CD8-positive, alpha-beta memory T cell (primary cell): ENCODE measurements at places on chromosomes 5 and 9. TPM values are rescaled to one million over a fixed set of nuclear protein-coding genes. Genes with fewer than 3 reads are reported as not detected.

Gene CCL21
- not detected for total RNA-seq

Gene SPINK6
- not detected for total RNA-seq

Gene PDE6A
- total RNA-seq, result not detected

GRCh38 chr9:91465420-91465819, 41.8 kb upstream of the NFIL3 start:
- H3K27ac ChIP-seq, result no peak overlapping the region
- no peaks in the 10 kb centered on the region for H3K4me1 ChIP-seq
- no peak overlapping the region for H3K4me3 ChIP-seq
- H3K27me3 ChIP-seq, result no peaks in the 10 kb centered on the region

- DNase-seq, result no peak
- H3K36me3 ChIP-seq, result no peaks in the 10 kb centered on the region
- no peak overlapping the region for H3K27ac ChIP-seq
- no peaks in the 10 kb centered on the region for H3K4me1 ChIP-seq
- H3K27me3 ChIP-seq, result no peaks in the 10 kb centered on the region
Observed at GRCh38 chr5:17203329-17204132, 13.9 kb upstream of the BASP1 start.

- no peaks in the 10 kb centered on the region for H3K27me3 ChIP-seq
- H3K27ac ChIP-seq, result no peak overlapping the region
- DNase-seq, result no peak
- H3K4me3 ChIP-seq, result no peak overlapping the region
Observed at GRCh38 chr9:8825585-8826147, 1026.1 kb upstream of the DMAC1 start.

DNA sequence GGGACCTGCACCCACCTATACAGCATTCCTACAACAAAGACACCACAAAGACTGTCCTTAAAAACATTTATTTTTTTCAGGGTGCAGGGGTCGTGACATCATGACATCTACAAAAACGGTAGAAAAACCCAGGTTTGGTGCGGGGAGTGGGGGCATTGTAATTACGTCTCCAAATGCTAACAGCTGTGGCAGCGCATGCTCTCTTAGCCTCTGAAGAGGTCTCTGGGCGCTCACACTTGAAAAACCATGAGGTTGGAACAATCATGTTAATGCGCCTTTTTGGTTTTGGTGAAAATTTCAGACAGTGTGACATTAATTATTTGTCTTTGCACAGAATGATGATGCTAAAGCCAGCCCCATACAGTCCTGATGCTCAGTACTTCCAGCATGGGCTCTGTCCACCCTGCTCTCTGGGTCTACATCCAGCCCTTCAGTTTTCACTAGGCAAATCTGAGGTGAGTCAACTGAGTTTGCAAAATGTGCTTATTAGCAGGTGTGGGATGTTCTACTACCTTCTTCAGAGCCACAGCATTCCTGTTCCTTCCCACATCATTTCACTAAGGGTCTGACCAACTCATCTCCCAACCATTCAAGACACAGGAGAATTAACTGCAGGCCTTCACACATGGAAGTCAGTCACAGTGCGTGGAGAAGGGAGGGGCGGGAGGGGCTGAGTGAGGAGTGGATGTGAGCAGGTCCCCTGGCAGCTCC, 14.1 kb downstream of the ALDH1B1 start:
- no peak overlapping the region for H3K27ac ChIP-seq
- H3K36me3 ChIP-seq, result no peaks in the 10 kb centered on the region
- H3K4me3 ChIP-seq, result no peak overlapping the region
- H3K4me1 ChIP-seq, result no peaks in the 10 kb centered on the region

GRCh38 chr9:136686794-136687711, at the start of gene AGPAT2:
TSS of gene AGPAT2 (minus strand) at chr9:136687457. CDS start at chr9:136687357, 100 bp downstream.
- peaks cover 11% of the 10 kb centered on the region for H3K4me1 ChIP-seq
- no peaks in the 10 kb centered on the region for H3K36me3 ChIP-seq
- DNase-seq, result peak; percentile 56
- peak within 1 kb of the TSS; percentile 65 for H3K27ac ChIP-seq

DNA sequence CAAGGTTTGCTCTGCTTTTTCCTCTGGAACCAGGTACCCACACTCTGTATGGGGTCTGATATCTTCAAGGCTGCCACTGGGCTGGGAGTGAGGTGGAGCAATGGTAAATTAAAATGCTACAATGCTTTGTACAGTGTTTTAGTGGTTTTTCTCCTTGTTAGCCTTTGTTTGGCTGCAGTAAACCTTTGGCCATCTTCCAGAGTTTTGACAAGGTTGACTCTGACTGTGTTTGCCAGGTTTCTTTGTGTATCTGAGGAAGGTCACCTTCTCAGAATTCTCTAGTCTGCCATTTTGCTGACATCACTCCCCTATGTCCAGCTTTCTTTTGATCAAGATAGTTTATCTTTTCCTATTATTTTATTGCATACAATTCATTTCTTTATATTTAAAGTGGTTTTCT, 11.2 kb downstream of the SPATA31D1 start:
- no peaks in the 10 kb centered on the region for H3K4me1 ChIP-seq
- H3K4me3 ChIP-seq, result no peak overlapping the region
- H3K27me3 ChIP-seq, result no peaks in the 10 kb centered on the region
- DNase-seq, result no peak
- no peak overlapping the region for H3K27ac ChIP-seq
